Suprapubic skin (tissue), 4 donors: ENCODE measurements at places on chromosomes 1 and 21.

- DNase-seq: no peak
These were observed 14.8 kb downstream of the FAM163A start for GRCh38 chr1:179757933-179758332.

DNA sequence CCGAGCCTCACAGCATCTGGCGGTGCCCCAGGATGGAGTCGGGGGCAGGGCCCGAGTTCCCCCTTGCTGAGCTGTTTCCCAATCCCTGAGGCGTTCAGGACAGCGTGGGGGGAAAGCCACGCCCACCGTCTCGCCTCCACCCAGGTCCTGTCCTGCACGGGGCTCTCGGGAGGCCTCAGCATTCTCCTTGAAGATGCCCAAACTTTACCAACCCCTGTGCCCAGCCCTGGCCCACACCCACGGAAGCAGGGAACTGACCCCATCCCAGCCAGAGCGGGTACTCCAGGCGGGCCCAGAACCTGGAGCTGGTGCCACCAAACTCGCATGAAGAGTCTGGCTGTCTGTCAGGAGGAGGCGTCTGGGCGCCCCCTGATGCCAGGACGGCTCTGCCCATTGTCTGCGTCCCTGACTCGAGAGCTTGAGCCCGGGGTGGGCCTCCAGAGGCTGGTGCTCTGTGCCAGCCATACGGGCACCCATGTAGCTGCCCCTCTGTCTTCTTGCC is 35.3 kb upstream of the POFUT2 start:
- peak; percentile 61 for DNase-seq

- no peak for DNase-seq
These were observed 3.1 kb downstream of the PADI1 start for GRCh38 chr1:17207966-17208418.

GRCh38 chr1:167927046-167927754 is 9.3 kb upstream of the DCAF6 start:
- no peak for DNase-seq

GRCh38 chr21:42736646-42737350 is 83.4 kb downstream of the PDE9A start:
- DNase-seq: no peak

- no peak for DNase-seq
These were observed 60.5 kb downstream of the TAS1R2 start for GRCh38 chr1:18798946-18799345.

GRCh38 chr1:6345009-6345408 is 48.6 kb downstream of the ACOT7 start:
- DNase-seq: no peak

- DNase-seq: no peak
These were observed 124.3 kb upstream of the ESRRG start for GRCh38 chr1:216847397-216848036.

GRCh38 chr1:28632560-28632959 is 10.3 kb downstream of the TAF12 start:
- no peak for DNase-seq

DNA sequence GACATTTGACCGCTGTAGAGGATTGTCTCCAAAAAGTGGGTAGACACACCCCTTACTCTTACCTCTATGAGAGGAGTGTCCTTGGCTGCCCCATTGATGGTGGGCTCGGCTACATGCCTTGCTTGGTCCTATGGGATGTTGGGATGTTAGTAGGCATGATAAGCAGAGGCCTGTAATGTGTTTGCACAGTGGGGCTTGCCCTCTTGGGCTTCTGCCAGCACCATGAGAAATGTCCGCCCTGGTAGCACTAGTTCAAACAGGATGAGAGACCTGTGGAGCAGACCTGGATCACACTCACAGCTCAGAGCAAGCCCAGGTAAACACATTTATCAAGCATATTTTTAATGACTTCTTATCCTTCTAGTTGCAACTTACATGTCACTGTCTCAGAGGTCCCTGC is 54.2 kb downstream of the SH3GLB1 start:
- DNase-seq: no peak

- no peak for DNase-seq
These were observed 8.0 kb upstream of the RLF start for GRCh38 chr1:40153073-40153770.

- no peak for DNase-seq
These were observed 177.8 kb downstream of the GIPC2 start for GRCh38 chr1:78223417-78224215.

- DNase-seq: no peak
These were observed 4.3 kb upstream of the IKBKE start for GRCh38 chr1:206465951-206466350.

DNA sequence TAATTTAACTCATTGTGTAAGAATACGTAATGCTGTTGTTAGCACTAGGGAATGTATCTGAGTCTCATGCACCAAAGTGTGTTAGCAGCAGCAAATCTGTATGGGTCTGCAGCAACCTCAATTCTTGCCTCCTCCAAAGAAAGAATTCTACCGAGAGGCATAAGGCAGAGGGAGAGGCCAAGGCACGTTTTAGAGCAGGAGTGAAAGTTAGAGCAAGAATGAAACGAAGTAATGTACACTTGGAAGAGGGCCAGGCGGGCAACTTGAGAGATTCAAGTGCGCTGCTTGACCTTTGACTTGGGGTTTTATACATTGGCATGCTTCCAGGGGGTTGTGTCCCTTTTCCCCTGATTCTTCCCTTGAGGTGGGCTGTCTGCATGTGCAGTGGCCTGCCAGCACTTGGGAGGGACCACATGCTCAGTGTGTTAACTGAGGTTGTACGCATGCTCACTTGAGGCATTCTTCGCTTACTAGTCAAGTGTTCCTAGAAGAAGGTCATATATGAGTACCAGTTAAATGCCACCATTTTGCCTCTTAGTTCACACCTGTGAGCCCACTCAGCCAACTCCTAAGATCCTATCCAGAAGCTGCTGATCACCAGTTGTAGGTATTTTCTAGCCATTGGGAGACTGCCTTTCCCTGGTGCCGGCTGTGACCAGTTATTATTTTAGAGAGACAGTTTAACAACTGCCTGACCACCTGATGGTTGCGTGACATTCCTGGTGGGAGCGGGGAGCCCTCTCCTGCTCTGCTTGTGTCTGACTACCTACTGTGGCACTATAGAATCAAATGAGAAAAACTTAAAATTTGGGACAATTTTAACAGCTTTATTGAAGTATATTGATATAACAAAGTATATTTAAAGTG is 2.7 kb upstream of the CNN3 start:
- DNase-seq: no peak

DNA sequence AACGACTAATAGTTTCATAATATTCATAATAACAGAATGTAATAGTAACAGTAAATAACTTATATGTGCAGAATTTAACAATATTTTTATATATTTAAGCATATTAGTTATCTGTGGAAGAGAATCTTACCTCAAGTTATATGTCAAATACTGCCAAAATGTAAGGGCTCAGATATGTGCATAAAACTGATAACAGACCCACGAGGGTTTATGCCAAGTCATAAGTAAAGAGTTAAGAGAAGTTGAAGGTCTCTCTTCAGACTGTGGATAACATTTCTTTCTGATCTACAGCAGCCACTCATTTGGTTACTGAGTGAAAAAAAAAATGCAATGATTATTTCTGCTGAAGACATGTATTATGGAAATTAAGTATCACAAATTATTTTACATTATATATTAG is 1167.8 kb upstream of the NCAM2 start:
- no peak for DNase-seq

- no peak for DNase-seq
These were observed 23.1 kb downstream of the GPR137B start for GRCh38 chr1:236165238-236165981.

GRCh38 chr1:182337736-182338571 is 53.6 kb downstream of the GLUL start:
- no peak for DNase-seq

GRCh38 chr1:73717976-73718375 is 480.0 kb downstream of the LRRIQ3 start:
- DNase-seq: no peak

DNA sequence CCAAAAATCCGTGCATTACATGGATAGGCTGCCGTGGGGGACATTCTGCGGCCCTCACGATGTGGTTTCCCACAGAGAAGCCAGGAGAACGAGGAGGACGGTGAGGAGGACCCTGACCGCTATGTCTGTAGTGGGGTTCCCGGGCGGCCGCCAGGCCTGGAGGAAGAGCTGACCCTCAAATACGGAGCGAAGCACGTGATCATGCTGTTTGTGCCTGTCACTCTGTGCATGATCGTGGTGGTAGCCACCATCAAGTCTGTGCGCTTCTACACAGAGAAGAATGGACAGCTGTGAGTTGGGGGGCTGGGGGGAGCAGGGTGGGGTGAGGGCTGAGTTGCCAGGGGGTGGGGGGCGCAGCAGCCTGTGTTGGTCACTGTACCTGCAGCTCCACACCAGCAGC is 13.2 kb downstream of the PSEN2 start:
- no peak for DNase-seq

DNA sequence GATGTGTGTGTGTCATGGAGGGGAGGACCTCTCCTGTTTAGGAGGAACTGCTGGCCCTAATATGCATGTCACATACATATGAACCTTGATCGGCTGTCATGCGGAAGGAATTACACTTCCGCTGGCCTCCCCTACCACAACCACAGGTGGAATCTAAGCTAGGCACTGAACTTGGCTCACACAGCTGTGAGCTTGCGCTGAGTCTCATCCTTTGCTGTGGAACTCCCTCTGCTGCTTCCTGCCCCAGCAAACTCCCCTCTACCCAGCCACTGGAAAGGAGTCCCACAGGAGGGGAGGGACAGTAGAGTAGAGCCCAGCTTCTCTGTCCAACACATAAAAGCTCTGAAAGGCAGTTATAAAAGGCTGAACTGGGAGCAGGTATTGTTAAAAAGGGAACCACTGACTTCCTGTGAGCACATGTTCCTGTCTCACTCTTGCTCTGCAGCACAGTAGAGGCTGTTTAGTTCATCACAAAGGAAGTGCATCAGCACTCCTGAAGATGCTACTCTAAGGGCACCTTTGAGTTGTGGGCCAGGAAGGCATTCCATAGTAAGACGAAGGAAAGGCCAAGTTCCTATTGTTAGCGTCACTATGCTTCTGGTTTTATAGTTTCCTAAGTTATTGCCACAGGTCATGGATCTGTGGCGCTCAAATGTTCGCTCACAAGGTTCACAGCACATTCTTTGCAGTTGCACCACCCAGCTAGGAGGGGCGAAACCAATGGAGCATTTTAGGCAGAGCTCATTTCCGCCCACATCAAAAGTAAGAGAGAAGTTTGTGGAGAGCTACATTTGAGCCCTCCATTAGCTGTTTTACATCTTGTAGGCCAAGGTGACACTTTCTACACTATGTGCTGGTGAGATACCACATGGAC is 17.7 kb upstream of the PTPRC start:
- no peak for DNase-seq

- no peak for DNase-seq
These were observed 24.5 kb downstream of the DMRTB1 start for GRCh38 chr1:53483656-53484055.

DNA sequence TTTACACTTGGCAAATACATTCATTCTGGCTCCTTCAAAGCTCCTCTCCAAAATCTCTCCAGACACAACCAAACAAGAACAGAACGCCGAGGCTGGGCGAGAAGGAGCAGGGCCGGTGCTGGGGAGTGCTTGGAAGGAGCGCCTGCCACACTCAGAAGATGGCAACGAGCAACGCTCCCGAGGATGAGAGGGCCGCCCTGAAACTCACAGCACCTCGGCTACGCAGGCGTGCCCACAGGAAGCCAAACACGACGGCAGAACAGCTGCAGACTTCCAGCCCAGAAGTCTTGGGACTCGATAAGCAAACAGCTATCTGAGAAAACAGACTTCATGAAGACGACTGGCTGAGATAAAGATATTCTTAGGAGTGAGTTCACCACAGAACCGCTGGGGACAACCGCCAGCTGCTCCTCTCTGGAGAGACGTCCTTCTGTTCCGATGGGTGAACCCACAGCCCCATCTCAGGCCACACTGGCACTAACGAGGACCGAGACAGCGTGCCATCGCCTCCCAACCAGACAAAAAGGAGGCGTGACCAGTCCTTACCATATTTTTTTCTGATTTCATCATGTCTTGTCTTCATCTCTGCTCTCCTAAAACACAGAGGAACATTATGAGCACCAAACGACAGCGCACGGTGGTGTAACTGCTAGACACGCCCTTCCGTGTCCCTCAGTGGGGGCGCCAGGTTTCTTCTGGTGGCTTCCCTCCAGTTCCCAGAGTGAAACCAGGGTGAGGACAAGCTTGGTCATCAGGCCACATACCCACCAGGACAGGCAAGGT is 18.6 kb downstream of the PTTG1IP start:
- no peak for DNase-seq

- no peak for DNase-seq
These were observed 64.7 kb downstream of the KCND3 start for GRCh38 chr1:111924786-111925185.

DNA sequence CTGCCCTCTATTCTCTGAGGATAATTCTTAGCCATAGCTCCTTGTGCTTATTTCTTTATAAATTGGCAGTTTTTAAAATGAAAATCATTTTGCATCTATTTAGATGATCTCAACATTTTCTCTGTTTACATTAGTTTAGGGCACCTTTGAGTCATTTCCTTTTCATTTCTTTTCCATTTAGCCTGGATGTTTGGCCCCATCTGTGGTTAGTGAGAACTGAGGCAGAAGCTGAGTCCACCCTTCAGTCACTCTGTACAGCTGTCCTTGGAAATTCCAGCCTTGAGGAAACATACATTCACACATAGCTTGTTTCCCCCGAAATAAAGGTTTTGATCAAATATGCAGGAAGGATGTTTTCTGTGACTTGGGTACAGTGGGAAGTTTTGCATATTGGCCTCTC is 123.7 kb downstream of the NTNG1 start:
- no peak for DNase-seq

DNA sequence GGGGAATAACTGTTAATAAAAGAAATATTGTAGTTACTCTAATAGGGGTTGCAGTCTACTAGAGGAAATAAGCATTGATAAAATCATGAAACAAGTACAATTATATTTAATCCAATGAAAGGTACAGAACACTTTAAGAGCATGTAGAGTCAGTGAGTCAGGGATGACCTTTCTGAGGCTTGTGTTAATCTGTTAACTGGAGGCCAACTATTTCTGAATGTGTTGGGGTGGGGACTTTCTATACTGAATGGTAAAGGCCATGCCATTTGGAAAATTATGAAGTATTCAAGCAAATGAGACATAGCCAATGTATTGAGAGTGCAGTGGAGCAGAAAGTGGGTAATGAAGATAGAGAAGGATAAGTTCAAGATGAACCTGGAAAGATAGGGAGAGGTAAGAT is 646.2 kb downstream of the ADGRL2 start:
- DNase-seq: no peak

DNA sequence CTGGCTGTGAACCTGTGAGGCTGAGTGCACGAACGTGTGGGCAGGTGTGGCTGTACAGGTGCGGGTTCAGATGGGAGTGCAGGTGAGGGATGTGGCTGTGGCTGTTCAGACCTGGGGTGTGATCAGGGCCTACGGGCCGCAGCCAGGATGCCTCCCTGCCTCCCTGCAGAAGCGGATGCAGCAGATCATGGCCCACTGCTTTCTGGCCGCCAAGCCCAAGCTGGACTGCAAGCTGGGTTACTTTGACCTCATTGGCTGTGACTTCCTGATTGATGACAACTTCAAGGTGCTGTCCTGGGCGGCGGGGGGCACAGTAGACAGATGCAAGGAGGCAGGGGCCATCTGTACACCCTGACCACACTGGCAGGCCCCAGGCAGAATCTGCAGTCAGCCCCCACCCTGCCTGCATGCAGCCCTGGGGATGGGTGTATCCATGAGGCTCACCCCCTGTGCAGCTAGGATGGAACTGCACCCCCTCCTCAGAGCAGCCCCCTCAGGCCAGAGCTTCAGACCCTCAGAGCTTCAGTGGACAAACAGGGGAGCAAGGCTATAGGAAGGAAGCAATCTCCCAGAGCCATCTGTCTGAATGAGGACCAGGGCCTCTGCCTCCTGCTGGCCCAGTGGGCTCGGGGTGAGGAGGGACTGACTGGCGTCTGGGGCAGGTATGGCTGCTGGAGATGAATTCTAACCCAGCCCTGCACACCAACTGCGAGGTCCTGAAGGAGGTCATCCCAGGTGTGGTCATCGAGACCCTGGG is 9.8 kb downstream of the TNFRSF18 start:
- no peak for DNase-seq
